ENCODE measurements at places on chromosomes 3 and 15.

- no peak for DNase-seq
Measured at GRCh38 chr3:89227218-89227617, 119.8 kb downstream of the EPHA3 start.

DNA sequence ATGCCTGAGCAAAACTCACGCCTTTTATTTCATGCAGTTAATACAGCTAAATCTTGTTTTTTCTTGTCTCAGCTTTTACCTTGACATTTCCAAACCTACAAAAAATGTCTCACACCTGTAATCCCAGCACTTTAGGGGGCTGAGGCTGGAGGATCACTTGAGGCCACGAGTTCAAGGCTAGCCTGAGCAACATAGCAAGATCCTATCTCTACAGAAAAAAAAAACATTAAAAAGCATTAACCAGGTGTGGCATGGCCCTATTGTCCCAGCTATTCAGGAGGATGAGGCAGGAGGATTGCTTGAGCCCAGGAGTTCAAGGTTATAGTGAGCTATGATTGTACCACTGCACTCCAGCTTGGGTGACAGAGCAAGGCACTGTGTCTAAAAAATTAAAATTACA, 3.9 kb upstream of the TMEM212 start:
- no peak for DNase-seq

DNA sequence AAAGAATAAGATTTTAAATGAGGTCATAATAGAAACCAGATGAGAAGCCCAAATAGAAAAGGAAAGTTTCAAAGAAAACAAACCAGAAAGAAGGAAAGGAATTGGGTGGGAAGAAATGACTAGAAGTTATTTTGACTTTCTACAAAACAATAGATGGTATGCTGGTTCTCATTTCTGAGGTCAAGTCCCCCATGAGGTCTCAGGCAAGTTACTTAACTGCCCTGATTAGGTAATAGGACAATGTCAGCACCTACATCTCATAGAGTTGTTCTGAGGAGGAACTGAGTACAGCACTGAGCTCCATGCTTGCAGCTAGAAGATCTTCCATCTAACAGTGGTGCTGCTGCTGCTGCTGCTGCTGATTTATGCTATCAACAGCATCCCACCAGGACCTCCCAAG, 185.9 kb downstream of the ERC2 start:
- DNase-seq: no peak

GRCh38 chr15:57297163-57297593, 79.1 kb upstream of the CGNL1 start:
- no peak for DNase-seq

- no peak for DNase-seq
Measured at GRCh38 chr3:34150992-34151391, 352.6 kb downstream of the PDCD6IP start.

- no peak for DNase-seq
Measured at GRCh38 chr15:74302821-74303359, 64.6 kb downstream of the CYP11A1 start.

DNA sequence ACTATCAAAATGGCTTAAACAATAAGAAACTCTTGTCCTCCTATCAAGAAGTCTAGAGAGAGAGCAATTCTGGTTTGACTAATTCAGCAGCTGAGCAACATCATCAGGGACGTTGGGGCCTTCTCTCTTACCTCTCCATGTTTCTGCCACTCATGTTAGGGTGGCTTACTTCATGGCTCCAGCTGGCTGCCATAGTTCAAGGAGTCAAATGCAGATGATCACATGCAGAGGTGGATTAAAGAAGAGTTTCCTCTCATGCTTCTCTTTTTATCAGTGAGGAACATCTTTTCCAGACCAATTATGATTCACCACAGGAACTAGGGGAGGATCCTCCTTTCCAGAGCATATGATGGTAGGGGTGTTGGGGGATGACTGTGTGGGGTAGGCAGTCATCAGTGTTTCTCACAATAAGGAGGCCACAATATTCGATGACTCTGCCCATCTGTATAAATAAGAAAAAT, 45.5 kb downstream of the NEK11 start:
- no peak for DNase-seq

DNA sequence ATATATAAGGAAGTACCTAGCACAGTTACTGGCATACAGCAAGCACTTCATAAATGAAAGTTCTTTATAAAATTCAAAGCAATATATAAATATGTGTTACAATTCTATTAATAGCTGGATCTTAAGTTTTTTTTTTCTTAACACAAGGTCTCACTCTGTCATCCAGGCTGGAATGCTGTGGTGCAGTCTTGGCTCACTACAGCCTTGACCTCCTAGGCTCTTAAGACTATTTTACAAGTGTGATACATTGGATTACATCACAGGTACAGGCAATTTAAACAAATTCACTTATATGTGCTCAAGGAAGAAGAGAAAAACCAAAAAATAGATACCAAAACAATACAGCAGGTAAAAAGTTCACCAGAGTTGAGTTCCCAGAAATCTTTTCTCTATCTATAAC, 60.6 kb downstream of the ZNF280D start:
- DNase-seq: no peak

GRCh38 chr3:4821338-4821737, 157.9 kb upstream of the BHLHE40 start:
- DNase-seq: no peak

GRCh38 chr15:77409259-77410156, 10.4 kb downstream of the PEAK1 start:
- no peak for DNase-seq

DNA sequence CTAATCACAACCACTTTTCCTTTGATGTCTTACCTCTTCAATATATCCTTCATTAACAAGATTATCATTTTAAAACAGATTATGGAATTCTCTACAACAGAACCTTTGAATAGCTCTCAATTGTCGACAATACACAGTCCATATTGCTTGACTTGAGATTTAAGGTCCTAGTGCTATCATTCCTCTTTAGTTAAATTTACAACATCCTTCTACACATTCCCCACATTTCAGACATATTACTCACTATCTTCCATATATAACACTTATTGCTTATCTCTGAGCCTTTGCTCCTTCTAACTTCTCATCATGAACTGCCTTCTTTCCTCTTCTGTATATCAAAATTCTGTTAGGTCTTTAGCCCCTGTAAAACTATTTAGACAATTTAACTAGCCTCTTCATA, 247.0 kb downstream of the STXBP5L start:
- no peak for DNase-seq

- DNase-seq: no peak
Measured at GRCh38 chr15:86009727-86010126, 69.9 kb upstream of the AGBL1 start.

- DNase-seq: no peak
Measured at GRCh38 chr15:37902126-37902525, 32.3 kb upstream of the TMCO5A start.

DNA sequence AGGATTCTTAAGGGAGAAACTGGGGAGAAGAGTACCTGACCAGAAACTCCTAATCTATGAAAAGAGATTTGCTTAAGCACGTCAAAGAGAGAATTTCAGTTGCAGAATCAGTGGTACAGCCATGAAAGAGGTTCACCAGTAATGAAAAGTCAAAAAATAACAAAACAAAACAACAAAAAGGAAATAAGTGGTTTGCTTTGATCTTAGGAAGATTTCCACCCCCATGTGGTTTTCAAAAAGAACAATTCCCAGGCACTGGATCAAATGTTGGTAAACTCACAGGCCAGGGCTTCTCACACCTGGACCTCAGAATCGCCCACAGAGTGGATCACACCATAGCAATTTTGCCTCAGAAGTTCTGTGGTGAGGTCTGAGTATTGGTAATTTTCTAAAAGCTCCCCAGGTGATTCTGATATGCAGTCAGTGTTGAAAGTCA, 67.5 kb downstream of the TMEM39A start:
- DNase-seq: no peak

- DNase-seq: no peak
Measured at GRCh38 chr3:151112731-151113130, 27.3 kb downstream of the MED12L start.

DNA sequence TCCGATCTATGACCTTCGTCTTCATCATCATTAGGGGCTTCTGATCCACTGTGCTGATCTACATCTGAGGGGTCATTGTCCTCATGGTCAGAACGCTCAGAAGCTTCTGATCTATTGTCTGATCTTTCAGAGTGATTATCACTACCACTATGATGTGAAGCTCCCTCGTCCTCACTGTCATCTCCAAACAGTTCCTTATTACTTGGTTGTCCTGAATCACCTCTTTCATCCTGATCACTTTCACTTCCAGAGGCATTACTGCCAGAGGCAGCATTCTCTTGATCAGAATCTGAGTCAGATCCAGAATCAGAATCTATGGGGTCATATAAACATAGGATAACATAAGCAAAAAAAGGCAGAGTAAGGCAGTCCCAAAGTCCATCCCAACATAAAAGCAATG, 5.4 kb downstream of the LEO1 start:
- DNase-seq: no peak

GRCh38 chr15:98787936-98788757, 139.8 kb downstream of the IGF1R start:
- no peak for DNase-seq

DNA sequence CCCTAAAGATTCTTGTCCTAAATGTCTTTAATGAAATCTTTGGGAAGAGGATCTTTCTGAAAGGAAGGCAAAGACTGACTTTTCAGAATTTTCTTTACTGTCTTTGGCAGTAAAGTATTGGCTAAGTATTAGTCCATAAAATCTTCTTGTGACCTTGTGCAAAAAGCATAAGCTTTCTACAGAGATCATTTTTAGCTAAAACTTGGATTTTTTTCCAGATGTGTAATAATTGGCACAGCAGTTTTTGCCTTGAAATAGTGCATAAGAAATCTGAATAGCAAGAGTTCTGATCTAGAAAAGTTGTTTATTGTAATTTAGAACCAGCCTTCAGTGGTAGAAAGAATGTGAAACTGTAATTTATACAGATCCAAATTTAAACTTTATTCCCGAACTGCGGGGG, 122.8 kb upstream of the CGNL1 start:
- no peak for DNase-seq

DNA sequence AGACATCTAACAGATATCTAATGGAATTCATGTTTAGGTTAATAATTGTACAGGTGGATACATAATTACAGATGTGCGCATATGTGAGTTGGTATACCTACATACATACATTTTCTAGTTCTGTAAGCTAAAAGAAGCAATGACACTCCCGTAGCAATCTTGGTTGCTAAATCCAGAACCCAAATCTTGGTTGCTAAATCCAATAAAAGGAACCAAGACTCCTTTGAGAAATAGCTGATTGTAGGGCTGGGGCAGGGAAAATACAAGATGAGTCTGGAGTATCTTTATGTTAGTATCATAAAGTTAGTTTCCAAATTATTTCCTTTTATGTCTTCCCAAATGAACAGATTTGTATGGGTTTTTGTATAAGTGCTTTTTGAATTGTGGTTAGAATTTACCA, 135.2 kb downstream of the TMCC1 start:
- DNase-seq: no peak

DNA sequence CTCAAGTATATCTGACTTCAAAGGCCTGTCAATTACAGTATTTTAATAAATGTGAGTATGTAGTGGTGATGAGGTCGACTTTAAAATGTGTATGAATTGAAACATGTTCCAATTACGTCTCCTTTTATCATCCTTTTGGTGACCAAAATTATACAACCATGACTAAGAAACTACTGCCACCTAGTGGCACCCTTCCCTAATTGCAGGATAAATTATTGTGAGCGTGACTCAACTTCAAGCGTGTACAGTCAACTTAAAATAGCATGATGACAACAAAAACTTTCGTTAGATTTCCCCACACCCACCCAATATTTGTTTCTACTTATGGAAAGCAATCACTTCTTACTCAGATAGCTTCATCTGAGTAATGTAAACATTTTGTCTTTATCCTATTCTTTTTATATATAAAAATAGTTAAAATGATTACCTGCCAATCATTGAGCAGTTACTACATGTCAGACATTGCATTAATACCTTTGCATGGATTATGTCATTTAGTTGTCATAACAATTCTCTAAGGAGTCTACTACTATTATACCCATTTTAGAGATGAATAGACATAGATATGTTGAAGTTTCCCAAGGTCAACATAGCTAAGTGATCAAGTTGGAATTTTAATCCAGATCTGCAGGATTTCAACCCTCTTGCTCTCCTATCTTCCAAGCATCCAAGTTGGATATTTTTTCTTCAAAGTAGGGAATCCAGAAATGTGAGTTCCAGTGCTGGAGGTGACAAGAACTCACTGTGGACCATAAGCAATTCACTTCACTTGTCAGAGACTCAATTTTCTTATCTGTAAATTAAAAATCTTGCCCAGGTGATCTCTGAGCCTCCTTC, 106.0 kb downstream of the MEX3B start:
- no peak for DNase-seq

DNA sequence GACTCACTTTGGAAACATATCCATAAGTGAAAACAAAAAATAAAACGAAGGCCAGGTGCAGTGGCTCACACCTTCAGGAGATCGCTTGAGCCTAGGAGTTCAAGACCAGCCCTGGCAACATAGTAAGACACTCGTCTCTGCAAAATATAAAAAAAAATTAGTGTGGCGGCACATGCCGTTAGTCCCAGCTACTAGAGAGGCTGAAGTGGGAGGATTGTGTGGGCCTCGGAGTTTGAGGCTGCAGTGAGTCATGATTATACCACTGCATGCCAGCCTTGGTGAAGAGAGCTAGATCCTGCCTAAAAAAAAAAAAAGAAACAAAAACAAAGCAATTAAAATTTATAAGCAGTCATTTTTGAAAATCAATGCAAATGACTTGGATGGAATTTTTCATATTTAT, 54.7 kb upstream of the NANOGP8 start:
- no peak for DNase-seq

- peak; percentile 67 for DNase-seq
Measured at GRCh38 chr3:186825294-186825821, 17.2 kb upstream of the ADIPOQ start.

GRCh38 chr15:66565741-66566144, at the start of gene LCTL:
Gene LCTL, minus strand, starts transcription at chr15:66565998. Its CDS starts 633 bp downstream, at chr15:66565365.
- DNase-seq: no peak

GRCh38 chr15:59532770-59533379, 78.7 kb upstream of the GCNT3 start:
- no peak for DNase-seq

DNA sequence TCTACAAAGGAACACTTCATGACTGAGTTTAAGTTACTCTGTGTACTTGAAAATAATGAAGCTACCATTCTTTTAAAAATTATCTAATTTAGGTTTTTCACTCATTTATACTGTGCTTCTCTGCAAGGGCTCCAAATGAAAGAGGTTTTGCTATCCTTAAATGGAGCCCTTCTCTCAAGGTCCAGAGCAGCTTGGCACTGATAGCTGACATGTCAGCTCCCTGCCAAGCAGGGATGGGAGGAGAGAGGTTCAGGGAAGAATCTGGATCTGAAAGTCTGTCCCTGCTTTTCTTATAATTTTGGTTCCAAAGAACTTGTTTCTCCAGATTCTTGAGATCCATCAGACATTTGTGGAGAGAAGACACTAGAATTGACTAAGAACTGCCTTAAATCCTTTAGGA, 39.1 kb downstream of the MRPS11 start:
- DNase-seq: no peak

GRCh38 chr15:58217460-58217859, 79.3 kb downstream of the AQP9 start:
- DNase-seq: no peak

Measured in right cardiac atrium (tissue), 5 donors.